ENCODE measurements at places on chromosomes 7 and 10. TPM values are rescaled to one million over a fixed set of nuclear protein-coding genes. Genes with fewer than 3 reads are reported as not detected.

GRCh38 chr7:112097524-112097923 lies 108.7 kb downstream of the DOCK4 start:
- DNase-seq = no peak

FAM25G gene
- not detected for total RNA-seq

MRC1 gene
- total RNA-seq = 0.37 TPM

GRCh38 chr7:41438705-41439514 lies 264.0 kb downstream of the INHBA start:
- DNase-seq = no peak

DNA sequence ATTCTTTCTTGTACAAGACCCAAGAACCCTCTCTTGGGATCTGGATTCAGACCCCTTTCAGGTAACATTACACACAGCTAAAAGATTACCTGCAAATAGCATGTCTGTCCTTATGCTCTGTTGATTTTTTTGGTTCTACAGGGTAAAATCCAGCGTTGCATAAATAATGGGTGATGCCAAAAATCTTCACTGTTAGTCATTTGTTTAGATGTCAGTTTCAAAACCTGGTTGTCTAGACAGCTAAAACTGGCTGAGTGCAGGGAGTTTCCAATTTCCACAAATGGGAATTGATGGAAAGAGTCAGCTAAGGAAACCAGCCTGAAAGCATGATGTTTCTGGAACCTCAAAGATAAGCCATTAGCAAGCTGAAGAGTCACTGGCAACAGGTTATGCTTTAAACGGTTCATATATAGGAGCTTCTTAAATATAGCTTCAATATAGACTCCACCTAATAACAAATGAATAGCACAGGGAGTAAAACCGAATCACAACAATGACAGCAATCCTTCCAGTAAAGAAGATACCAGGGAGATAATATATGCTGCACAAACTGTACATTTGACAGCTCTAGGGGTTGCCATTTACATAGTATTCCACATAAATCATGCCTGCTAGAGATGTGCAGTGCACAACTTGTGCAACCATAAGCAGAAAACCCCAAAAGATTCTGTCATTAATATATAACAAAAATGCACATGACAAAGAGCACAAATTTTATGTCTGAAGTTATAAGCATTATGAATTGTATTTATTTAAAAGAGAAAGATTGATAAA lies 20.4 kb downstream of the CCDC71L start:
- DNase-seq = no peak

- no peak for DNase-seq
These were observed 618.6 kb downstream of the SUGCT start for GRCh38 chr7:40753455-40753854.

DNA sequence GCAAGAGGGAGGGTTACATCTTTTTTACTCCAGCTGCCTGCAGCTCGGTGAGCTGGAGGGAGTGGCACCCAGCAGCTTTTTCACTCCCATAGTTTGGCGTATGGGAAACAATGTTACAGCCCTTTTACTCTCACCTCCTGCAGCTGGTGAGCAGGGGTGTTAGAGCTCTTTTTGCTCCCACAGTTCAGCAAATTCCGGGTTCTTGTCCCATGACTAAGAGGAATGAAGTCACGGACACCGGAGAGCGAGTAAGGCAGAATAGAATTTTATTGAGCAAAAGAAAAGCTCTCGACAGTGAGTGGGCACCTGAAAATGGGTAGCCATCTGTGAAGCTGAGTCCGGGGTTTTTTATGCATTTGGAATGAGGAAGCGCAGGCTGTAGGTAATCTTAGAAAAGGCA lies 446.6 kb downstream of the GFRA1 start:
- DNase-seq = no peak

DNA sequence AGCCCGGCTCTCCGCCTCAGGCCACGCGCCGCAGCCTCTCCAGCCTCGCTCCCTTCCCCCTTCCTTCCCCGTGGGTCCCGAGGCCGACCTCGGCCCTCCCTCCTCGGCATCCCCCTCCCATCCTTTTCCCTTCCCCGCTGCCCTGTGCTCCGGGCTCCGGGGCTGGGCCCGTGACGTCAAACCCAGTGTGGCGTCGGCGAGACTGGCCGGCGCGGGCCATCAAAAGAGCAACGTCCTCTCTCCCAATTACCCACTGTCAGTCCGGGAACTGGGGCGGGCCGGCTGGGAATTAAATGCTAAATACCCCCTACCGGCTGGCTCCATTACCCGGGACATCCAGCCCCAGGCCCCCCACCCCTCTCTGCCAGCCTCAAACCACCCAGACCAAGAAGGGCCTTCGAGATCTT lies 2.6 kb upstream of the GATA3 start:
- no peak for DNase-seq

- no peak for DNase-seq
These were observed 50.5 kb downstream of the VIPR2 start for GRCh38 chr7:159094023-159094740.

PALD1 gene
- total RNA-seq = not detected

DNA sequence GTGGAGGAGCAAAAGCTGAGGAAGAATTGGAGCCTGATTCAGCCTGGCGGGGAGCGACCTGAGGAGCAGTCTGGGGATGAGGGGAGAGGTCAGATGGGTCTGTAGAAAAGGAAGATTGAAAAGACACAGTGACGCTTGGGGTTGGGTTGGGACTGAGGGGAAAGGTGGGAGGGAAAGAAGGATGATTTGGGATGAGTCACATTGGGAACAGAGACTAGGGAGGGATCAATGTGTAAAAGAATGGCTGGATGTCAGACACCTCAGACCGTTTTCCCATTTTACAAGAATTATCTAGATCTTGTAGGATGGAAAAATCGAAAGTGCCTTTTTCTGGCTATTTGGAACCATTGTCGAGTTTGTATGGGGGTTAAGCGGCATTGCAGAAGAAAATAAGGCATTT lies 1076.5 kb downstream of the DNAJB9 start:
- no peak for DNase-seq
